ENCODE measurements at places on chromosomes 3 and 15.

- DNase-seq: no peak
Measured at GRCh38 chr15:72178976-72179585, 18.5 kb downstream of the GRAMD2A start.

DNA sequence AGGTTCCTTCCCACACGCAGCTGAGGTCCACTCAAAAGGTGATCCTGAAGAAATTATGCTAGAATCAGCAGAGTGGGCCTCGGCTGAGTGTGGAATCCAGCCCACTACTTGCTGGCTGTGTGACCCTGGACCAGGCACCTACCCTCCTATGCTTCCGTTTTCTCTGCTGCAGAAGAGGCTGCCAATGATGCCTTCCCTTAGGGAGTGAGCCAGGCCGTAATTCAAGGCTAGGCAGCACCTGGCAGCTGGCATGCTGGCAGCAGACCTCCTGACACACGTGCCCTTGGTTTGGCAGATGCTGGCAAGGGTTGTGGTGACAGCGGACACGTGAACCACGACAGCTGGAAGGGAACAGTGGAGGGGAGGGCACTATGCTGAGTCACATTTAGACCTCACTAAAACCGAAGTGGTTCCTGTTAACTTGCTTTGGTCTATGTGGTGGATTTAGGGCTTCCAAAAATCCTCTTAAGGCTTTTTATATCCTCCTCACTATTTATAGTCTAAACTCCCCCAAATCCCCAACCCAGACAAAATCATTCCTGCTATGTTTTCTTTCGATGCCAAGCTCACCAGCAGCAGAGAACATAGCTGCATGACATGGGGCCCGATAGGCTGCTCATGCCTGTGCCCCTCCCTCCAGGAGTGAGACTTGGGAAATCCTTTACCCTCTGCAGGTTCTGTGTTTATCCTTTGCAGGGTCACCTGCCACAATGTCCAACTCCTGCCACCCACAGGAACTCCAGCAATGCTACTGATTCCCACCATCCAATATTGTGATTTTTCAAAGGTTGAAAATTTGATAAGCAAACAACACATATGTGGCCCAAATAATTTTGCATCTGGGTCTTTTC is 10.6 kb upstream of the PCSK6 start:
- DNase-seq: no peak

- no peak for DNase-seq
Measured at GRCh38 chr3:54188176-54188791, 65.9 kb downstream of the CACNA2D3 start.

- no peak for DNase-seq
Measured at GRCh38 chr15:71080705-71081104, 34.6 kb upstream of the THSD4 start.

DNA sequence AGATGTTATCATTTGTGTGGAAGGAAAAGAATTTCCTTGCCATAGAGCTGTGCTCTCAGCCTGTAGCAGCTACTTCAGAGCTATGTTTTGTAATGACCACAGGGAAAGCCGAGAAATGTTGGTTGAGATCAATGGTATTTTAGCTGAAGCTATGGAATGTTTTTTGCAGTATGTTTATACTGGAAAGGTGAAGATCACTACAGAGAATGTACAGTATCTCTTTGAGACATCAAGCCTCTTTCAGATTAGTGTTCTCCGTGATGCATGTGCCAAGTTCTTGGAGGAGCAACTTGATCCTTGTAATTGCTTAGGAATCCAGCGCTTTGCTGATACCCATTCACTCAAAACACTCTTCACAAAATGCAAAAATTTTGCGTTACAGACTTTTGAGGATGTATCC is 15.1 kb downstream of the KLHL24 start:
- no peak for DNase-seq

- no peak for DNase-seq
Measured at GRCh38 chr15:96285305-96285704, 45.2 kb upstream of the NR2F2 start.

- DNase-seq: no peak
Measured at GRCh38 chr3:124557-125179, 71.9 kb upstream of the CHL1 start.

DNA sequence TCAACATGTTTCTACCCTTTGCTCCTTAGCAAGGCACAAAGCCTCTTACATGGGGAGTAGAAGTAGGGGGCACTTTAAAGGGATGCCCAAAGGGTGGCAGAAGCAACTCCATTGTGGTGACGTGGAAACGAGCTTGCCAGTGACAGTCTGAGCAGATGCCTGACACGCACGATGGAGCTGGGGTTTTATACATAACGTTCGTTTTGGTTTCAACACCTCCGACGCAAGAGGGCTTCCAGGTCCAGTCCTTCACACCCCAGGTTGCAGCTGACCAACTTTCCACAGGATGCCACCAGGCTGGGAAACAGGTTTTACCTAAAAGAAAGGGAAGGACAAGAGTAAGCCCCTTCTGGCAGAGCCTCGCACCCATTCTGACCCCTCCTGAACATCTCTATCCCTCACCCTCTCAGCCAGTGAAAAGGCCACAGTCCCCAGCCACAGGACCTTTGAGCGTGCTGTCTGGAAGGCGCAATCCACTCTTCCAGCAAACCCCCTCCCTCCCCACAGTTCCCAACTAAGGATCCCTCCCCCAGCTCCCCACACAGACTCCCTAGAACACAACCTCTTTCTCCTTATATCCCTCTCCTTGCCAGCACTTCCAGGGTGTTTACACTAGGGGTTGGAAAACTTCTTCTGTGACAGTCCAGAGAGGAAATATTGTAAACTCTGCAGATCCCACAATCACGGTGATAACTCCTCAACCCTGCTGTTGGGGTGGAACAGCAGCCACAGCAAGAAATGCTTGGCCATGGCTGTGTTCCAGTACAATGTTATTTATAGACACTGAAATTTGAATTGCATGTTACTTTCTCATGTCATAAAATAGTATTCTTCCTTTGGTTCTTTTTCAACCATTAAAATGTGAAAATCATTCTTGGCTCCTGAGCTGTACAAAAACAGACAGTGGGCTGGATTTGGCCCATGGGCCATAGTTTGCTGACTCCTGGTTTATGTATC is 36.2 kb downstream of the FAM174B start:
- DNase-seq: no peak

GRCh38 chr3:185103359-185104127 is 49.3 kb downstream of the C3orf70 start:
- DNase-seq: no peak

- no peak for DNase-seq
Measured at GRCh38 chr3:71066849-71067261, 516.7 kb downstream of the FOXP1 start.

GRCh38 chr3:56304069-56304468 is 164.2 kb downstream of the ERC2 start:
- no peak for DNase-seq

GRCh38 chr15:61441891-61442290 is 212.8 kb upstream of the RORA start:
- DNase-seq: no peak

DNA sequence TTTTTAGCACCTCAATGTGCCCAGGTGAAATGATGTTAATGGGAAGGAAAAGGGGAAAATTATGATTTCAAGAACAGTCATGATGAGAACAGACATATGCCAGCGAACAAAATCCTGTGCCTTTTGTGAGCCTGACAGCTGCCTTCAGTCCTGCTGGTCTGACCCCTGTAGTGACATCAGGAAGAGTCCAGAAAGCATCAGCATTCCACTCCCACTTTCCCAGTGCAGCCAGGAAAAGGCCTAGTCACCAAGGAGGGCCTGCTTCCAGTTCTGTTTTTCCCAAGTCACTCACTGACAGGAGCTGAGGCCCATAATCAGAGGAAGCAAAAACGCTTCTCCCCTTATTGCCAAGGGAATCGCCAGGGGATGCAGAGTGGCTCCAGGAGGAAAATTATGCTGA is 218.4 kb downstream of the ABHD5 start:
- DNase-seq: no peak

DNA sequence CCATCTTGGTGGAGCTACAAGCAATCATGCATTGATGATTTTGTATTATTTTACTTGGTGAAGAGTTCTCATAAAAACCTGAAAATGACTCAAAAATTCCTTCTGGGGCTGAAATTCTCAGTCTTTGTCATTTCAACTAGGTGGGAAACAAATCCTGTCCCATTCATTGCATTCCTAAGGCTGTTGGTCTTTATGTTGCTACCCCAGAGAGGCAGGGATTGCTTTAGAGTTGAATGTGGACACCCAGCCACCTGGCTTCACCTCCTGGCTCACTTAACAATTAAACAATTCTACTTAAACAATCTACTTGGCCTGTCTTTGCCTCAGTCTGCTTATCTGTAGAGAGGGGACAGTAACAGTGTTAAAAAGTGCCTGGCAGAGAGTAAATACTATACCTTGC is 117.3 kb upstream of the UBE3A start:
- DNase-seq: no peak
